ENCODE measurements at places on chromosomes 7 and 10.

- peak; percentile 34 for DNase-seq
These were observed 165.8 kb upstream of the KLF6 start for GRCh38 chr10:3950676-3951275.

DNA sequence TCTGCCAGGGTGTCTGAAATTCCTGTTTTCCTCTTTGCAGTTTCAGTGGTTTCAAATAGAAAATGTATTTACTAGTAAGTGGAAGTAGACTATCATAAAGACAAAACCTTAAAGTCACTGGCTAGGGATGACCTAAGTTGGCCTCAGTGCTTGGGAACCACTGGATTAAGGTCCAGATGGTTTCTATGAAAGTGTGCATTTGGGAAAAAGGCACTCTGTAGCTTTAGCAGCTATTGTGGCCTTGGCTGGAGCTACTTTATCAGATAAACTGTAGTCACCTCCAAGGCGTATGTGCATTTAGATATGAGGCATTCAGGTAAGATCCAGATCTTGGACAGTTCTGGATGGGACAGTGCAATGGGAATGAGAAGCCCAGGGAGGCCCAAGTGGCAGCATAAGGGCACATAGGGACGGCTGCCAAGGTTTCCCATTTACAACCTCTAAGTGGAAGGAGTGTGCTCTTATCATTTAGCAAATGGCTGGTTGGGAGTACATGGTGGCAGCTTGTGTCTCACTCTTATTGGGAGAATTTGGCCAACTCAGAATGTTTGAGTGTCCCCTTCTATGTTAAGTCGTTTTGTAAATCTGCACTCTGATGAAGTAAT is 185.6 kb downstream of the LRMDA start:
- no peak for DNase-seq

DNA sequence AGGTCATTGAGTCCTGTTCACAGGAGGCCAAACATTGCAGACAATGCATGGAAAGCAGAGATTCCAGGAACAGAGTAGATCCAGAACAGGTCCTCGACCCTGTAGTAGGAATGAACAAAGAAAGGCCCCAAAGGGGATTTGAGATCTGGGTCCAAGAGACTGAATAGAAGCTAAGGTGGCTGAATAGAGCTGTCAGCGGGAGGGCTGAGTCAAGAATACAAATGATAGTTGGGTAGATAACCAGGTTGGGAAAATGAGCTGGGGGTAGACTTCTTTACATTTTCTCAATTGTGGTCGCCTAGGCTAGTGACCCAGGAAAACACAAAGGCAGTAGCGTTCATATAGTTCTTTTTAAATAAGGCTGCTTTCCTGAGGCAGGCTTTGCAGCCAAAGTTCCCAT is 103.4 kb upstream of the ELMO1 start:
- no peak for DNase-seq

- no peak for DNase-seq
These were observed 79.5 kb downstream of the CARD11 start for GRCh38 chr7:2964208-2964607.

DNA sequence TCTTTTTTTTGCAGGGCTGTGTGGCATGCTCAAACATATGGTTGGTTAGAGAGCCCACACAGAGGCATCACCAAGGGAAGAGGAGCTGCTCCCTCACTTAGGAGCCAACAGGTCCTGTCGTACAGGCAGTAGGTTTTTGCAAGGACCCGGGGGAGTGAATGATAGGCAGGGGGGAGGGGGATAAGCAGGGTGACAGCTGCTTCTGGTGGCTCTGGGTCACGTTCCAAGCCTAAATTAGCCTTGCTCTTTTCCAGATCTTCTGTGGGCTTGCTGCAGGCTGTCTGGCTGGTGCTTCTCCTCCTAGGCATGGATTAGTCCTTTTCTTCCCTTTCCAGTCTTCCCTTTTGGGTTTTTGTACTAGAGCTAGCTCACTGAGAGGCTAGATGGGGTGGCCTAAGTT is 117.7 kb upstream of the PODXL start:
- DNase-seq = no peak

GRCh38 chr10:130337305-130337640 is 201.1 kb downstream of the GLRX3 start:
- DNase-seq = no peak

GRCh38 chr7:142327628-142328405 is 70.0 kb upstream of the PRSS58 start:
- no peak for DNase-seq

DNA sequence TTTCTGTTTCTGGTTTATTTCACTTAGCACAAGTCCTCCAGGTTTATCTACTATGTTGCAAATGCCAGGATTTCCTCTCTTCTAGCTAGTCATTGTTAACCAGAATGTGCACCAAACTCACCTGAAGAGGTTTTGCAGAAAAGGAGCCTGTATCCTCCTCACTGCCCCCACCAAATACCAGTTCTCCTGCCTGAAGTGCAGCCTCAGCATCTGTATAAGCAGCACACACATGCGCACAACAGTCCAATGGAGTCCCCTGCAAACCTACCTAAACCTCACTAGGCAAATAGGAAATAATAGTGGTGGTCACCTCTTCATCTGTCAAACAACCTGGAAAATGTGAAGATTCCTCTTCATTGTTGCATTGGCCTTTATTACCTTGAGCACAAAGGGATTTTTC is 237.8 kb downstream of the PAXIP1 start:
- no peak for DNase-seq

- DNase-seq = no peak
These were observed 27.9 kb downstream of the CNNM2 start for GRCh38 chr10:102945962-102946361.

DNA sequence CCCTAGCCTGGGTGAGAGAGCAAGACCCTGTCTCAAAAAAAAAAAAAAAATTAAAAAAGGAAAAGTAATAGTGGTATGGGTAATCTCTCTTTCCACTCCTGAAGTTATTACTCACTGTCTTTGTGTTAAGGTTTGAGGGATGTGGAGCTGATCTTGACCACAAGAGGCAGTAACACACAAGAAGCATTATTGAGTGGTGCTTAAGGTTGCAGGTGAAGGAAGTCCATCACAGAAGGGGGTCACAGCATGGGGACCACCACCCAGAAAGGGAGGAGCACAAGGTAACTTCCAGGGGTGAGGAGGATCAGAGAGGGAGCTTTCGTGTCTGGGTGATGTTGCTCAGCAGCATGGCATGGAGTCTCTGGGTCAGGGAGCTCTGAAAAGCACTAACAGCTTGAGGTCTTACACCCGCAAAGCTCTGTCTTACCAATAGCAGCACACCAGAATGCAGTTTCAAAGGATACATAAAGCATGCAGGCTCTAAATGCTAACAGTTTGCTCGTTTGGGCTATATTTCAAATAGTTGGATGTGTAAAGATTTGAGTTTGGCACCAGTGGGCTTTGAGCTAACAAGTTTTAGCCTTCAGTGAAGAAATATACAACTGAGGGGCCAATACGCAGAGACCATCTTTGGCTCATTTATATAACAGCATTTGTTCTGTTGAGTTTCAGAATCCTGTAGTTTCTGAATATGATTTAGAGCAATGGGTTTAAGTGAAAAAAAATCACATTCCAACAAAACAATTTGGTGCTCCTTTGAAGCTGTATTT is 100.4 kb upstream of the DNAJC1 start:
- no peak for DNase-seq

- no peak for DNase-seq
These were observed 102.1 kb downstream of the RTKN2 start for GRCh38 chr10:62166331-62167131.

GRCh38 chr7:94676431-94676830 is 20.5 kb upstream of the SGCE start:
- DNase-seq = no peak

DNA sequence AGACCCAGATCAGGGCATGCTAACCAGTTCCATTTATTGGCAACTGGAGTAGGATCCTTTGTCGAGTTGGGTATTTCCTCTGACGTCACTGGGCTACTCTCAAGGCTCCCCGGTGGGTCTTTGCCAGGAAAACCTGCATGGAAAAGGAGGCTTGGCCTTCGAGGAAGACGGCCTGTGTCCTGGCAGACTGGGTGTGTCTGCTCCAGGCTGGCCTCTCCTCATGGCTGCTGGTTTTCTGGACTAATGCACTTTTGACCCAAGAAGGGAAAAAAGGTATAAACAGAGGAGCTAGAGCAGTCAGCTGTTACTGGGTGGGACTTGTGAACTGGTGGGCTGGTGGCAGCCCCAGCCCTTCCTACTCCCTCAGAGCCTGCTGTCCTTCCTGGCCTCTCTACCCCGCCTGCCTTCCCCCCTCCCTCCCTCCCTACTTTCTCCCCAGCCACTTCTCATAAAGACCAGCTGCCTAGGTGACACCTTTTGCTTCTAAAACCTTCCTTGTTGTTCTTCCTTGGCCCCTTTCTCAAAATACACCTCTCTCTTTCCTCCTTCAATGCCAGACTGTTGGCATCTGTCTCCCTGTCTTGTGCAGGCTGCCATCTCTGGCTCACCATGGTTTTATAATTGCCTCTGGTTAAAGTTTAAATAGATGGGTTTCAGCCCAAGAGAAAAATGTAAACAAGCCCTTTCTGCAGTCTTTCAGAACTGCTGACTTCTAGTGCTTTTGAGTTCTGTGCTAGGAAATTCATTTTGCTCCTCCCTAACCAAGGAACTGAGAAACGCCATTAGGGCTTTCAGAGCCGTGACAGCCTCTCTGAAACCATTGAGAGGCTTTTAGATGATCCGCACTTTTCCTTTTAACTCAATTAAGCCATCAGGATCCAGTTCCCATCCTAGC is 101.8 kb upstream of the MKLN1 start:
- no peak for DNase-seq

DNA sequence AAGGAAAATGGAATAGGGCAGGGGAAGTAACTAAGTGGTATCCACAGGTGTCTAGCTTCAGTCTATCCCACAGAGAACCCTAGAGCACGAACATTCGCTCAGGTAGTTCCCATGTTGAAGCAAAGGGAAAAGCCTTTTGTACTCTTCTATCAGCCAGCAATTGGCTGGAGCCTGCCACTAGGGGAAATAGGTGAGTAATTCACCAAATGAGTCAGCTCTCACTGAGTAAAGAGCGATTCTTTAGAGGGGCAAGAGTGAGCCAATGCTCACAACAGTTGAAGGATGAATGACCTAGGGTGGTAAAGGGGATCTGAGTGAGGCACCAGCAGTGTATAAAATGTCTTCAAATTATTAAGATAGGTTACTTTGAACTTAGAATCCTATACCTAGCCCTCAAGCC is 94.1 kb upstream of the ZNF800 start:
- no peak for DNase-seq

DNA sequence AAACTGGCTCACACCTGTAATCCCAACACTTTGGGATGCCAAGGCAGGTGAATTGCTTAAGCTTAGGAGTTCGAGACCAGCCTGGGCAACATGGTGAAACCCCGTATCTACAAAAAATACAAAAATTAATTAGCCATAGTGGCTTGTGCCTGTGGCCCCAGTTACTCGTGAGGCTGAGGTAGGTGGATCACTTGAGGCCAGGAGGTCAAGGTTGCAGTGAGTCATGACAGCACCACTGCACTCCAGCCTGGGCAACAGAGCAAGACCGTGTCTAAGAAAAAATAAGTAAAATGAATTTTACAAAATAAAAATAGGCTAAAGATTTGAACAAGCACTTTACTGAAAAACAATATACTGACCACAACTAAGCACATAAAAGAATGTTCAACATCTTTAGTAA is 9.8 kb upstream of the ORC5 start:
- DNase-seq = no peak

GRCh38 chr7:87548123-87548919 is 52.4 kb downstream of the ABCB1 start:
- no peak for DNase-seq

DNA sequence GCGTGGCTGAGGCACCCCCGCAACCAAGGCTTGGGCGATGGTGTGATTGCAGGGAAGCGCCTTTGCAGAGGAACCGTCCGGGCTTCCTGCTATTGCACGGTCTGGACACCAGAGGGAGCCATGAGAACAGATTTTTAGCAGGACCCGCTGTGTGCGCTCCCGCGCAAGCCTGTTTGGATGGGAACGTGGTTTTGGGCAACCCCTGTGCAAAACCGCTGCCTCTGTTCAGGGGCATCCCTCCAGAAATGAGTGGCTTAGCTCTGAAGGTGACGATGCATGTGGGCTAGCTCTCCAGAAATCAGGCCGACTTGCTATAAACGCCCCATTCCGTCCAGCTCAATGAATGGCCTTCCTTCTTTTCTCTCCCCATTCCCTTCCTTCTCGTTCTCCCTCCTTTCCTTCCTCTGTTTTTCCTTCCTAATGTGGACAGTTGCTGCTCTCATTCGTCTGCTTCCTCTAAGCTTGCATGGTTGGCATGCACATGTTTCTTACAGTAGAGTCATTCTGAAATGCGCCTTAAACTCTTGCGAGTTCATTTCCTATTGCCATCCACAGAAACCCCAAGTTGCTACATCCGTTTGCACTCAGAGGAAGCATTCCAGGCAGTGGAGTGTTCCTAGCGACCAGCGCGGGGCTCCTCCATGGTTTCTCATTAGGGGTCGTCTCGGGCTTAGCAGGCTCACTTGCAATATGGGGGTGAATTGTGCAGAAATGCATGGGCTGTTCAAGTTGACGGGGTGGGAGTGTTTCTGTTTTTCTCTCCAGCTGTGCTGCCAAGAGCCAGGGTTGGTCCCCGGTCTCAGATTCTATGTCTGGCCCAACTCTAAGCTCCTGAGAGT is 302.5 kb upstream of the GALNT17 start:
- DNase-seq = peak; percentile 35

Data from NK-92 treated with Interleukin-12 subunit alpha and Interleukin-12 subunit beta, amount 100 ng/mL, for 24 hours (cell line).